ENCODE measurements at places on chromosomes 5 and 9. TPM values are rescaled to one million over a fixed set of nuclear protein-coding genes. Genes with fewer than 3 reads are reported as not detected.

FAM221B gene
- polyA plus RNA-seq: 0.16 TPM

CYLC2 gene
- not detected for polyA plus RNA-seq

CDH9 gene
- polyA plus RNA-seq: 0.13 TPM

DOCK2 gene
- 10.9 TPM for polyA plus RNA-seq

OXCT1 gene
- polyA plus RNA-seq: 31.9 TPM

PCDHA12 gene
- 0.17 TPM for polyA plus RNA-seq

PFDN1 gene
- 130 TPM for polyA plus RNA-seq

DNA sequence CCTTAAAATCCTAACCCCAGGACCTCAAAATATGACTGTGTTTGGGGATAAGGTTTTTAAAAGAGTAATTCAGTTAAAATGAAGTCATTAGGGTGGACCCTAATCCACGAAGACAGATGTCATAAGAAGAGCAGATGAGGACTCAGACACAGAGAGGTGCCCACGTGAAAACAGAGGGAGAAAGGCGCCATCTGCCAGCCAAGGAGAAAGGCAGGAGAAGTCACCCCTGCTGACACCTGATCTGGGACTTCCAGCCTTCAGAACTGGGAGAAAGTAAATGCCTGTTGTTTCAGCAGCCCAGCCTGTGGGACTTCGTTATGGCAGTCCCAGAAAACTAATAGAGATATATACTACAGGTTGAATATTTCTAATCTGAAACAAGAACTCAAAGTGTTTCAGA is 67.4 kb downstream of the ROR2 start:
- no peak for DNase-seq

DNA sequence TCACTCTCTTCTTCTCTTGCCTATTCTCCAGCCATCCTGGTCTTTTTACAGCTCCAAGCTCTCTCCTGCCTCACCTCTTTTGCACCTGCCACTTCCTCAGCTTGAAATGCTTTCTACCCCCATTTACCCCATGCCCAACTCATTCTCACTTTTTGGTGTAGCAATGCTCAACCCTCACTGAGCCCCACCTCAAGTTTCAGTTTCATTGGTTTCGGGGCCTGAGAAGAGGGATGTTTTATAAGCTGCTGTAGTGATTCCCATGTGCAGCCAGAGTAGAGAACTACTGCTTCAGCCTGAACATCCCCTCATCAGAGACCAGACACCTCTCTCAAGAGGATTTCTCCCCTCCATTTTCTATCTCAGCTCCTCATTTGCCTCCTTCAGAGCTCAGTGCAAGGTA is 45.2 kb upstream of the FYB1 start:
- no peak for DNase-seq

- DNase-seq: no peak
These were observed 75.5 kb downstream of the COL5A1 start for GRCh38 chr9:134717056-134717455.

- DNase-seq: no peak
These were observed 189.8 kb downstream of the HINT1 start for GRCh38 chr5:130975299-130975698.

GRCh38 chr5:73380710-73381589 is 67.6 kb downstream of the FOXD1 start:
- no peak for DNase-seq

- no peak for DNase-seq
These were observed 260.6 kb downstream of the PSAT1 start for GRCh38 chr9:78557540-78557939.

- DNase-seq: peak; percentile 81
These were observed 99.9 kb downstream of the ANKRD18B start for GRCh38 chr9:33623658-33624586.

DNA sequence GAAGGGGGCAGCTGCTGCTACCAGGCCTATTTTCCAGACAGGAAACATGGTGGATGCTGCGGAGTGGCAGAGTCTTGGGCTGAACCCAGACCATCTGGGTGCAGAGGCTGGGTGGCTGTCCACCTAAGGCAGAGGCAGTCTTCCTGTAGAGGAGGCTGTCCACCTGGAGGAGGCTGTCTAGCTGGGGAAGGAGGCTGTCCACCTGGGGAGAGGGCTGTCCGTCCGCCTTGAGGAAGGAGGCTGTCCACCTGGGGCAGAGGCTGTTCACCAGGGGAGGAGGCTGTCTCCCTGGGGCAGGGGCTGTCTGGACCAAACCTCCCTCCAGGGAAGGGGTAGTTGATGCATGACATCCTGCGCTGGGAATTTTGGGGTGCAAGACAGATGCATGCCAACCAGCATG is 39.2 kb upstream of the BARHL1 start:
- no peak for DNase-seq

GRCh38 chr5:5767286-5767928 is 344.9 kb downstream of the ICE1 start:
- DNase-seq: peak; percentile 28

DNA sequence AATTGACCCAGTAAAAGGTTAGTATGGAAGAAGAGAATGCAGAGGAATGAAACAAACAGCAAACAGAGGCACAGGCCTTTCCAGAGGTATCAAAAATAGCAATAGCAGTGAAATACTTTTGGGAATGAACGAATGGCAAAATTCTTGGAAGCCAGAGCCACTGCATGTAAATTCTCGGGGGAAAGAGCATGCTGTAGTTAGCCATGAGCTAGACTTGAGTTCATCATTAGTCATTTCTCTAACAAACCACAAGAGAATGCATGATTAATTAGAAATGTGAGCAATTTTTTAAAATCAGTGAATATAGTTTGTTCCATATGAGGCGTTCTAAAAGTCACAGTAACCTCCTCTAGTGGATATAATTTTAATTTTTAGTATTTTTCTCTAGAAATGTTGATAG is 170.3 kb upstream of the PRR16 start:
- DNase-seq: no peak

- no peak for DNase-seq
These were observed 204.8 kb downstream of the SPATA31A6 start for GRCh38 chr9:42388146-42388690.

DNA sequence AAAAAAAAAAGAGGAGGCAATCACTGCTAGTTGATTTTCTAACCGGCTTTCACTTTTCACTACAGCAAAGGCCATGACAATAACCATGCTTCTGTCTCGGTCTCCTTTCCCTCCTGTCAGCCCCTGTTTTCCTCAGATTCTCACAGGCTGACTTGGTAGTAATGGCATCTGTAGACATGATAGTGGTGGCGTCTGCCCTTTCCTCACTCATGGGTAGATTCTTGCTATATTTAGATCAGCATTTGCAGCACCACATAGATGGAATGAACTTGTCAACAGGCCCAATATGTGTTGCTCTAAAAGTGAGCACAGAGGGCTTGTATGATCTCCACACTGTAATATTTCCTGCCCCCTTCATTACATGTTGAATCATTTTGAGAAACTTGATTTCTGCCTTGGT is 120.3 kb upstream of the FTMT start:
- no peak for DNase-seq

GRCh38 chr5:84080908-84081307 is 303.8 kb downstream of the EDIL3 start:
- no peak for DNase-seq

DNA sequence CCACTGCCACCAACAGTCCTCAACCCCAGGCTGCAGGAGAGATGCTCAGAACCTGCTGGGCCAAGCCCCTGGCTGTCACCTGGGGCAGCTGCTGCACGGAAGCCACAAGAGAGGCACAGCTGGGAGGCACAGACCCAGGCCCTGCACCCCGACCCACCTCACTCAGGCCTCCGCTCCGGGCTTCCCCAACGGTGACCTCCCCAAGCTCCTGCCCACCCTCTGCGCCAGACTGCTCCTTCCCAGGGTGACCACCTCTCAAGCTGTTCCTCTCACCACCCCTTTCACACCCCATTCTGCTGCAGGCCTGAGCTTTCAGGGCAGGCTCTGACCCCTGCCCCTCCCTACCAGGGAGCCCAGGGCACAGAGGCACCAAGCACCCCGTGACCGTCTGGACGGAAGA is 33.0 kb downstream of the VAV2 start:
- peak; percentile 10 for DNase-seq

DNA sequence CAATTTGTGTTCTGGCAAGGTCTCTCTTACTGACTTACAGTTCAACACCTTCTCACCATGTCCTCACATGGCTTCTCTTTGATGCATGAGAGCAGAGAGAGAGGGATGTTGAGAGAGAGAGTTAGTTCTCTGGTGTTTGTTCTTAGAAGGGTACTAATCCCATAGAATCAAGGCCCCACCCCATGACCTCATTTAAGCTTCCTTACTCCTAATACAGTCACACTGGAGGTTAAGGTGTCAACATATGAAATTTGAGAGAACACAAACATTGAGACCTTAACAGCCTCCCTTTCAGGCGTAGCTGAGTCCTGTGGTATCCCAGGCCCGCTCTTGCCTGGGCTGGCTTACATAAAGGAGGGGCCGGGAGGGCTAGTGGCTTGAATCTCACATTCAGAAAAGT is 10.6 kb upstream of the SEMA6A start:
- DNase-seq: no peak

GRCh38 chr9:16640649-16641048 is 229.8 kb downstream of the BNC2 start:
- no peak for DNase-seq

DNA sequence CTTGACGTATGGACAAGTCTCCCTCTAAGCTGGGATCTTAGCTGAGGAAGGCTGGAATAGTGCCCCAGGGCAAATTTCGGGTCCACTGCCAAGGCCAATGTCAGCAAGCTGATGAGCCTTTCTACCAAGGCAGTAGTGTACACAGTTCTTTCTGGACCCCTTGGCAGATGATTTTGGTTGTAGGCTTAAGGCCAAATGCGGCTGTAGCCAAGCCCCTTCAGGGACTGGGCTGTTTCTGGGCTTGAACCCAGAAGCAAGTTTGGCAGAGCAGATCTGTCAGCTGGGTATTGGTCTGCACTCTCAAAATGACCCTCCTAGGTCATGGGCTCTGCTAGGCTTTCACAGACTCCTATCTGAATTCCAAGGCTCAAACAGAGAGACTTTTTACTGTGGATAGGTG is 121.6 kb downstream of the ADAMTSL1 start:
- no peak for DNase-seq

- DNase-seq: no peak
These were observed 147.4 kb upstream of the PUM3 start for GRCh38 chr9:2991292-2991691.

- DNase-seq: peak; percentile 42
These were observed 1.1 kb upstream of the TLE4 start for GRCh38 chr9:79570448-79571308.

DNA sequence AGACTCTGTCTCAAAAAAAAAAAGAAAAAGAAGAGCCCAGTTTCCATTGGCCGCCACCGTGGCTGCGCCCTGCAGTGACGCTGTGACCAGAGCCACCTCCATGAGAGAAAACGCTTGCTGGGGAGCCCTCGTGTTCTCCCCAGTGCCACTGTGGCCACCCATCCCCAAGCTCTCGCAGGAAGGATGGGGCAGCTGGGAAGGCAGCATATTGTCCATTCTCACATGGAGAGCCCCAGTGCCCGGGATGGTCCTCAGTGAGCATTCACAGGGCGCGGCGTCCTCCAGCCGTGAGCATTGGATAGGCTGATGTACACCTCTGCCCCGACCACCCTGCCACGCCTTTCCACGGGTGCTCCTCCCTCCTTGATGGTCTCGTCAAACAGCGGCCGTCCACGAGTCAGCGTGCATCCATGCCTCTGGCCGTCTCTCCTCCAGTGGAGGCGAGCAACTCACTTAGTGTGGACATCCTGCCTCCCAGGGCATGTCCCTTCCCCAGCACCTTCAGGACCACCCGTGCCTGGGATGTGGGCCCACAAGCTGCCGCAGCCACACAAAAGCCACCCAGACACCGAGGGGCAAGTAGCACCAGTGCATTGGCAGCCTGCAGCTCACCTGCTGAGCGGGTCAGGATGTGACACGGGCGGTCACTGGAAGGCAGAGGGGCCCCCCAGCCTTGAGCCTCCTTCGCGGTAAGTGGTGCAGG is 23.4 kb upstream of the SLC6A19 start:
- no peak for DNase-seq

GRCh38 chr5:2036885-2037284 is 154.2 kb upstream of the IRX4 start:
- DNase-seq: no peak

- peak; percentile 50 for DNase-seq
These were observed at the start of gene CCDC180 for GRCh38 chr9:97307500-97308163. Gene CCDC180 (plus strand): TSS chr9:97307659. CDS start chr9:97308064, 405 bp downstream.

DNA sequence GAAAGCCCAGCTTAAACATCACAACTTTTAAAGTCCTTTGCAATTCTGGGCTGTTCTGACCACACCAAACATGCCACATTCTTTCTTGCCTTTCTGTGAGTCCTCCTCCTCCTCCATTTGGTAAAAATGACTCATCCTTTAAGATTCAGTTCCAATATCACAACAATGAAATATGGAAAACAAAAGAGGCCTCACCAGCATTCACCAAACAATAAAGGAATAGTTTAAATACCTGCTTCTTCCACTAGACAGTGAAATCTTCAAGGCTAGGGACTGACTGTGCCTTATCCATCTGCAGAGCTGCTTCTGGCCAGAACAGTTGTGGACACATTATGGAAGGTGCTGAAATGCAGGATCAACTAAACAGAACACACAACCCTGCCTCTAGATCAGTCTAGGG is 36.0 kb downstream of the NR6A1 start:
- no peak for DNase-seq

DNA sequence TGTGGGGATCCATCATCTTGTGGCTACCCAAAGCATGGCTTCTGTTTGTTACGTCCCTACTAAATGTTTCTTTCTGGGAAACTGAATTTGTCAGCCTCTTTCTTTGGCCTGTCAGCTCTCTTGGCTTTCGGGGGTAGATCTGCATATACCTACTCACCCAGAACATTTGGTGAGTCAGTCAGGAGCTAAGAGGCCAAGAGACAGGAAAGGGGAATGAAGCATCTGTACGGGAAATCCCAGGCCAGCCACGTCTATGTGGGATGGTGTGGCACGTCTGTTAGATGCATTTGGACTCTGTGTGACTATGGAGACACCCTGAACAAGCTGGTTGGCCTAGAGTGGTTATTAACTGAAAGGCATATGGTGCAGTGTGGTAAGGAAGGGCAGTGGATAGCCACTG is 58.1 kb downstream of the CDO1 start:
- no peak for DNase-seq

GRCh38 chr5:37722236-37723161 is 117.3 kb downstream of the GDNF start:
- DNase-seq: no peak
